Left ventricle myocardium inferior (tissue), 1 donor: ENCODE measurements at places on chromosomes 1 and 21. TPM values are rescaled to one million over a fixed set of nuclear protein-coding genes. Genes with fewer than 3 reads are reported as not detected.

- no peak for DNase-seq
- H3K36me3 ChIP-seq: peaks cover 3% of the 10 kb centered on the region
- H3K4me3 ChIP-seq: no peak overlapping the region
- H3K4me1 ChIP-seq: peaks cover 5% of the 10 kb centered on the region
- no peaks in the 10 kb centered on the region for H3K27me3 ChIP-seq
Observed at GRCh38 chr1:161930064-161930463, 93.6 kb downstream of the OLFML2B start.

GRCh38 chr1:5389101-5389885 lies 602.9 kb downstream of the NPHP4 start:
- no peaks in the 10 kb centered on the region for H3K36me3 ChIP-seq
- H3K4me3 ChIP-seq: no peak overlapping the region
- no peak overlapping the region for H3K27ac ChIP-seq
- H3K27me3 ChIP-seq: peaks cover 87% of the 10 kb centered on the region

PAX7 gene
- not detected for total RNA-seq

- no peaks in the 10 kb centered on the region for H3K27me3 ChIP-seq
- no peaks in the 10 kb centered on the region for H3K4me1 ChIP-seq
- no peak for DNase-seq
- H3K27ac ChIP-seq: no peak overlapping the region
- H3K4me3 ChIP-seq: no peak overlapping the region
Observed at GRCh38 chr1:63533931-63534330, 10.6 kb downstream of the EFCAB7 start.

RASAL2 gene
- total RNA-seq: 28.3 TPM

GRCh38 chr1:29230553-29231378 lies at the start of gene MECR:
MECR (minus strand) TSS chr1:29230934; CDS start chr1:29230906, 28 bp downstream.
- DNase-seq: peak; percentile 94
- H3K27me3 ChIP-seq: no peaks in the 10 kb centered on the region
- peaks cover 20% of the 10 kb centered on the region for H3K4me1 ChIP-seq
- H3K27ac ChIP-seq: peak within 1 kb of the TSS; percentile 82
- peak within 1 kb of the TSS; percentile 92 for H3K4me3 ChIP-seq
- no peaks in the 10 kb centered on the region for H3K36me3 ChIP-seq

TRIM58 gene
- total RNA-seq: 0.16 TPM

IGFN1 gene
- not detected for total RNA-seq

GRCh38 chr1:201085902-201086735 lies 26.1 kb downstream of the CACNA1S start:
- H3K36me3 ChIP-seq: no peaks in the 10 kb centered on the region
- H3K27me3 ChIP-seq: peaks cover 37% of the 10 kb centered on the region
- H3K4me3 ChIP-seq: no peak overlapping the region
- peak; percentile 34 for DNase-seq

DNA sequence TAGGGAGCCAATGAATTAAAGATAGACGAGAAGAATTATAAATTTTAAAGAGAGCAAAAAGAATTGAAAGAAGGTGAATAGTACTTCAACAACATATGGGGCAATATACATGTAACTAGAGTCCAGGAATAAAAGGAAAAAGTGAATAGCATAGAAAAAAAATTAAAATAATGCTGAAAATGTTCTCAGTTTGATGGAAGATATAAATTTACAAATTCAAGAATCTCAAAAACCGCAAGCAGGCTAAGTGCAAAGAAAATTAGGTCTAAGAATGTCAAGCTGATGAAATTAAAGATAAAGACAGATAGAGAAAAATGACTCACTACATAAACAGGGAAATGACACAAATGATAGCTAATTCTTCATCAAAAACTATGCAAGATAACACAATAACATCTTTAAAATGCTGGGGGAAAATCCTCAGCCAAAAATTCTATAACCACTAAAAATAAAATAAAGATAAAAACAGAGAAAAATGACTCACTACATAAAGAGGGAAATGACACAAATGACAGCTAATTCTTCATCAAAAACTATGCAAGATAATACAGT lies 326.3 kb downstream of the TBX15 start:
- peaks cover 4% of the 10 kb centered on the region for H3K4me1 ChIP-seq
- DNase-seq: no peak
- H3K36me3 ChIP-seq: no peaks in the 10 kb centered on the region
- no peak overlapping the region for H3K4me3 ChIP-seq
- H3K27me3 ChIP-seq: no peaks in the 10 kb centered on the region

GRCh38 chr1:171110621-171111326 lies 20.1 kb downstream of the FMO3 start:
- no peaks in the 10 kb centered on the region for H3K27me3 ChIP-seq
- H3K36me3 ChIP-seq: no peaks in the 10 kb centered on the region
- peaks cover 46% of the 10 kb centered on the region for H3K4me1 ChIP-seq
- no peak for DNase-seq

DNA sequence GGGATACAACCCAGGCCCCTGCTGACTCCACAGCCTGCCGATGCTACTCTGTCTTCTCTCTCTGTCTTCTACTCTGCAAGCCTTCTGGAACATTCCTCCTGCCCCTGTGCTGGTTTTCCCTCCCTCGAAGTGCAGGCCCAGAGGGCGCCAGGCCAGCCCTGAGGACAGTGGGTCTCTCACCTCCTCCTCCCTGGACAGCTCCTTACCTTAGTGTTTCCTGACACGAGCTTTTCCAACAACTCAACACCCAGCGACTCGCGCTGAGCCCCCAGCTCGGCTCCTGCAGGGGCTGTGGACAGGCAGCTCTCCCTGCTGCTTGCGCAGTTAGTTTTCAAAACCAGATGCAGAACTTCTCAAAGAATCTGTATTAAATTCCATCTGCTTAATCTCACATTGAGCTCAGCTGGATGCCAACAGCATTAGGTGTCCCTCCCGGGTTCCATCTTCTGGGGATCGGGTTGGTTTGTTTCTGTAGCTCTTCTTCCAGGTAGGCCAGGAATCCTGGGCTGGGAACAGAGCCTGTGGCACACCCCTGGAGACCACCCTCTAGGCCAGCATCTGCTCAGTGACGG lies 54.2 kb downstream of the PTPRU start:
- H3K36me3 ChIP-seq: peaks cover 3% of the 10 kb centered on the region
- H3K27ac ChIP-seq: no peak overlapping the region
- H3K27me3 ChIP-seq: no peaks in the 10 kb centered on the region

DNA sequence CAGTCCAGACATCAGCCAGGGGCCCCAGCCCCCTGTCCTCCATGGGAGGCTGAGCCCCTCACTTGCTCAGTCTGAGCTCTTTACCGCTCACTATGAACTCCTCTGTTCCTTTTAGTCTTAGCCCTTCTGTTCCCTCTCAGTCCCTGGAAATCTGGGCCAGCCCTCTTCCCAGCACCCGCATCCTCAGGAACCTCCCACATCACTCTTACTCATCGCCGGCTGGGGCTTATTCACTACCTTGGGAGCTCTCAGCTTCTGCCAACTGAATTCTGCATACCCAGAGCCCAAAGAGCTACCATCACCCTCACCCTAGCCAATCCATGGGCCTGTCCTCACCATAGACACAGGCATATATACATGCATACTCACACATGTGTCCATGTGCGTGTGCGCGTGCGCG lies 11.5 kb downstream of the KNCN start:
- no peak overlapping the region for H3K4me3 ChIP-seq
- peaks cover 95% of the 10 kb centered on the region for H3K27me3 ChIP-seq
- no peak overlapping the region for H3K27ac ChIP-seq

PRR9 gene
- not detected for total RNA-seq

COL8A2 gene
- total RNA-seq: 1.2 TPM

ZNF684 gene
- 7.8 TPM for total RNA-seq

DNA sequence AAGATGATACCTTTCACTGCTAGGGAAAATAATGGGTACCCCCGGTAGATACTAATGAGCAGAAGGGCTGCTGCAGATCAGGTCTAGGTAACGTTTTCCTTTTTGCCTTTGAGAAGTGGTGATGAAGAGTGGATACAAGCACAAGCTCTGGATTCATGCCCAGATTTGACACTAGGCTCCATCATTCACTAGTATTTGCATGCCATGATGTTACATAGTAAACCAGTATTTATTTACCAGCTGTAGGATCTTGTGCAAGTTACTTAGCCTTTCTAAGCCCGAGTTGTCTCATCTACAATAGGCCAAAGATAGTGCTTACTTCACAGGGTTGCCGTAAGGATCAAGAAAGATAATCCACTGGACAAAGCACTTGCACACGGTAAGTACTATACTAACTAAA lies 14.2 kb downstream of the PTPN14 start:
- no peak overlapping the region for H3K4me3 ChIP-seq
- H3K27me3 ChIP-seq: no peaks in the 10 kb centered on the region
- peaks cover 54% of the 10 kb centered on the region for H3K4me1 ChIP-seq
- DNase-seq: no peak

GRCh38 chr21:34983680-34984086 lies 65.4 kb downstream of the RUNX1 start:
- no peaks in the 10 kb centered on the region for H3K4me1 ChIP-seq
- no peaks in the 10 kb centered on the region for H3K36me3 ChIP-seq
- no peak for DNase-seq
- H3K4me3 ChIP-seq: no peak overlapping the region
- no peak overlapping the region for H3K27ac ChIP-seq
- H3K27me3 ChIP-seq: peaks cover 64% of the 10 kb centered on the region

C1orf116 gene
- total RNA-seq: 0.74 TPM

MEGF6 gene
- total RNA-seq: 9.5 TPM

MIXL1 gene
- total RNA-seq: not detected

GRCh38 chr1:30756545-30757351 lies 826 bp downstream of the LAPTM5 start:
- H3K36me3 ChIP-seq: no peaks in the 10 kb centered on the region
- DNase-seq: peak; percentile 47
- peaks cover 34% of the 10 kb centered on the region for H3K4me1 ChIP-seq

DNA sequence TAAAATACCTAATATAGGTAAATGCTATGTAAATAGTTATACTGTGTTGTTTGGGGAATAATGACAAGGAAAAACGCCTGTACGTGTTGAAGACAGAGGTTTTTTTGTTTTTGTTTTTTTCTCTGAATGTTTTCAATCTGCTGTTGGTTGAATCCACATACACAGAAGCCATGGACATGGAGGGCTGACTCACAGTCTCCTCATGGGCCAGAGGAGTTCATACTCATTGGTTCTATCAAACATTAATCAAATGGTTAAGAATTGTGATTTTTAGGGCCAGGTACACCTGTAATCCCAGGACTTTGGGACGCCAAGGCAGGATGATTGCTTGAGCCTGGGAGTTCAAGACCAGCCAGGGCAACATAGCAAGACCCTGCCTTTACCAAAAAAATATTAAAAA lies 20.5 kb downstream of the MIER1 start:
- peaks cover 53% of the 10 kb centered on the region for H3K36me3 ChIP-seq
- no peak overlapping the region for H3K4me3 ChIP-seq
- no peak overlapping the region for H3K27ac ChIP-seq
- H3K27me3 ChIP-seq: no peaks in the 10 kb centered on the region
- peaks cover 68% of the 10 kb centered on the region for H3K4me1 ChIP-seq
- no peak for DNase-seq

GRCh38 chr1:114369930-114370329 lies 141.1 kb downstream of the TRIM33 start:
- no peak overlapping the region for H3K27ac ChIP-seq
- no peak for DNase-seq
- no peak overlapping the region for H3K4me3 ChIP-seq
- H3K4me1 ChIP-seq: no peaks in the 10 kb centered on the region

GRCh38 chr1:17620448-17620847 lies 81.0 kb downstream of the ARHGEF10L start:
- no peak for DNase-seq
- peaks cover 71% of the 10 kb centered on the region for H3K4me1 ChIP-seq
- peak overlapping the region; percentile 91 for H3K27ac ChIP-seq
- peak overlapping the region; percentile 67 for H3K4me3 ChIP-seq
- peaks cover 43% of the 10 kb centered on the region for H3K36me3 ChIP-seq
- H3K27me3 ChIP-seq: no peaks in the 10 kb centered on the region

GRCh38 chr1:175433532-175434282 lies 241.1 kb upstream of the KIAA0040 start:
- no peaks in the 10 kb centered on the region for H3K4me1 ChIP-seq
- peaks cover 47% of the 10 kb centered on the region for H3K27me3 ChIP-seq
- H3K27ac ChIP-seq: no peak overlapping the region
- H3K36me3 ChIP-seq: no peaks in the 10 kb centered on the region
- no peak overlapping the region for H3K4me3 ChIP-seq

DNA sequence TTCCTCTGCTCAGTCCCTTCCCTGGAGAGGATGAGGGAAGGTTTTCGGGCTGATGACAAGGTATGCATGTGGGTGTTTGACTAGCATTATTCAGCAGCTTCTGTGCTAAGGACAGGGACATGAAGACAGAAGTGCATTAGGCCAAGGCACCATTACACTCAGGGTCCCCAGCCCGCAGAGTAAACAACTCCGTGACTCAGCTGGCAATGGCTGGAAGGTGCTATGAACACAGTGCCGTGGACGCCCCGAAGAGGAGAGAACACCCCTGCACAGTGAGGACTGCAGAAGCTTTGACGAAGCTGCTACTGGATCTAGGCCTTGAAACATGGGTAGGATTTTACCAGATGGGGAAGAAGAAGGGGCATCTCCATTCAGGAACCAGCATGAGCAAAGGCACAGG lies 13.7 kb upstream of the EPS8L3 start:
- H3K4me1 ChIP-seq: peaks cover 6% of the 10 kb centered on the region
- DNase-seq: peak; percentile 10
- H3K27ac ChIP-seq: peak overlapping the region; percentile 12
- H3K27me3 ChIP-seq: no peaks in the 10 kb centered on the region

DNA sequence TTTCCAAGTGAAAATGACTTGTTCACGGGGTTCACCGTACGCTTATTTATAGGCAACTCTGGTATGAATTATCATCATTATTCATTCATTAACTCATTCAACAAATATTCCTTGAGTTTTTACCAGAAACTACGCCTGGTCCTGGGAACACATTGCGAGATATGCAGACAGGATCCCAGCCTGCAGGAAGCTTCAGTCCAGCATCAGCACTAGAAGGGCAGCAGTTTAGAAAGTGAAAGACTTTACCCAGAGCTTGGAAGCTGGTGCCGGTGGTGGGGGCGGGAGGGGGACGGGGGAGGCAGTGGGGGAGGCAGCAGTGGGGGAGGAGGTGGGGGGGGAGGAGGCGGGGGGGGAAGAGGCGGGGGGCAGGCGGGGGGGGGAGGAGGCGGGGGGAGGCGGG lies 55.9 kb downstream of the SETD4 start:
- no peak overlapping the region for H3K4me3 ChIP-seq
- no peaks in the 10 kb centered on the region for H3K36me3 ChIP-seq
- H3K27me3 ChIP-seq: peaks cover 35% of the 10 kb centered on the region
- no peak overlapping the region for H3K27ac ChIP-seq
- H3K4me1 ChIP-seq: no peaks in the 10 kb centered on the region
- no peak for DNase-seq

DNA sequence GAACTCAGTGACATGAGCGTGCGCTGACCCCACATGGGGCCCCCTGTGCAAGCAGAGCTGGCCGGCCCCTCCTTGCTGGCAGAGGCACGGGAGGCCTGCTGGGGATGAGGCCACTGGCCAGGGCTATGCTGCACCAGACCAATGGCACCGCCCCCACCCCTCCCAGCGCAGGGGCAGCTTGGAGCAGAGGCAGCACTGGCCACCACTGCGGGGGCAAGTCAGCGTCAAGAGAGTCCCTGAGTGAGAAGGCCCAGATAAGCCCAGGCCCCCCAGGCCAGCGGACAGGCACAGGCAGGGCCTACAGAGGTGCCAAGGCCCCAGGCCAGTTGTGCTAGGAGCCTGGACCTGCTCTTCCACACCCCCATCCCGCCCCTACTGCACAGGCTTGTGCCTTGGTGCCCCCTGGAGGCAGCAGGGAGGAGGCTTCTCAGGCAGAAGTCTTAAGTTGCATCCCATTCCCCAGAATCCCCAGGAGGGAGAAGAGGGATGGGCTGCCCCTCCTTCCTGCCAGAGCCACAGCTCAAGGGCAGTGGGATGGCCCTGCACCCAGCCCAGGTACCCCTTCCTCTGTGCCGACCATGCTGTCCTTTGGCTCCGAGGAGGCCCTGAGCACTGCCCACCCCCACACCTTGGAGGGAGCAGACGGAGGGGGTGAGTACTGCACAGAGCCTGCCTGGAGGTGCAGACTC lies 35.8 kb downstream of the EPHX1 start:
- peaks cover 43% of the 10 kb centered on the region for H3K4me1 ChIP-seq
- H3K27ac ChIP-seq: peak overlapping the region; percentile 58
- H3K4me3 ChIP-seq: no peak overlapping the region
- H3K36me3 ChIP-seq: peaks cover 71% of the 10 kb centered on the region
- peak; percentile 78 for DNase-seq
